T follicular helper cell (primary cell): ENCODE measurements at places on chromosomes 5 and 9.

DNA sequence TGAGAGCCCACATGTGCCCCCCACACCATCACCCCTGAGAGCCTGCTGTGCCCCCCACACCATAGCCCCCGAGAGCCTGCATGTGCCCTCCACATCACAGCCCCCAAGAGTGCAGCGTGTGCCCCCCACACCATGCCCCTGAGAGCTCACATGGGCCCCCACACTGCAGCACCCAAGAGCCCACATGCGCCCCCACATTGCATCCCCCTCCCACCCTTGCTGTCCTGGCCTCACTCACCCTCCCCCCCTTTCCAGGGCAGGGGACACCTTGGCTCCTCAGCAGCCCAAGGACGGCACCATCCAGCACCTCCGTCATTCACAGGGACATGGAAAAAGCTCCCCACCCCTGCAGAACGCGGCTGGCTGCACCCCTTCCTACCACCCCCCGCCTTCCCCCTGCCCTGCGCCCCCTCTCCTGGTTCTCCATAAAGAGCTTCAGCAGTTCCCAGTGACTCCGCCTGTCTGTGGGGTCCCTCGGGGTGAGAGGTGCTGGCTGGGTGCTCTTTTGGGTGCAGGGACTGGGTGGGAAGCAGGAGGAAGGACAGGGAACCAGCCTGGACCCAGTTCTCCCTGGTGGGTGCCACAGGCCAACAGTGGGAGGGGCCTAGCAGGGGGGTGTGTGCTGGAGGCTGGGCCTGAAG, 5.0 kb downstream of the LCN1 start:
- no peak for DNase-seq

DNA sequence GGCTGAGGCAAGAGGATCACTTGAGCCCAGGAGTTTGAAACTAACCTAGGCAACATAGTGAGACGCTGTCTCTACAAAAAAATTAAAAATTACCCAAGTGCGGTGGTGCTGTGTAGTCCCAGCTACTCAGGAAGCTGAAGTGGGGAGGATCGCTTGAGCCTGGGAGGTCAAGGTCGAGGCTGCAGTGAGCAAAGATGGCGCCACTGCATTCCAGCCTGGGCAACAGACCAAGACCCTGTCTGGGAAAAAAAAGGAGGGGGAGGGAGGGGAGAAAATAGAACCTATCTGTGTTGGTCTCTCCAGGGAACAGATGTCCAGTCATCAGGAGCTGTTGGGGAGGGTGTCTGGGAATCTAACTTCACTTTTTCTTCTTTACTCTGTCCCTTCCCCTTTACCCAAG, 24.3 kb downstream of the MAT2B start:
- no peak for DNase-seq

GRCh38 chr9:35603506-35603985, 1.5 kb upstream of the TESK1 start:
- DNase-seq, result no peak

DNA sequence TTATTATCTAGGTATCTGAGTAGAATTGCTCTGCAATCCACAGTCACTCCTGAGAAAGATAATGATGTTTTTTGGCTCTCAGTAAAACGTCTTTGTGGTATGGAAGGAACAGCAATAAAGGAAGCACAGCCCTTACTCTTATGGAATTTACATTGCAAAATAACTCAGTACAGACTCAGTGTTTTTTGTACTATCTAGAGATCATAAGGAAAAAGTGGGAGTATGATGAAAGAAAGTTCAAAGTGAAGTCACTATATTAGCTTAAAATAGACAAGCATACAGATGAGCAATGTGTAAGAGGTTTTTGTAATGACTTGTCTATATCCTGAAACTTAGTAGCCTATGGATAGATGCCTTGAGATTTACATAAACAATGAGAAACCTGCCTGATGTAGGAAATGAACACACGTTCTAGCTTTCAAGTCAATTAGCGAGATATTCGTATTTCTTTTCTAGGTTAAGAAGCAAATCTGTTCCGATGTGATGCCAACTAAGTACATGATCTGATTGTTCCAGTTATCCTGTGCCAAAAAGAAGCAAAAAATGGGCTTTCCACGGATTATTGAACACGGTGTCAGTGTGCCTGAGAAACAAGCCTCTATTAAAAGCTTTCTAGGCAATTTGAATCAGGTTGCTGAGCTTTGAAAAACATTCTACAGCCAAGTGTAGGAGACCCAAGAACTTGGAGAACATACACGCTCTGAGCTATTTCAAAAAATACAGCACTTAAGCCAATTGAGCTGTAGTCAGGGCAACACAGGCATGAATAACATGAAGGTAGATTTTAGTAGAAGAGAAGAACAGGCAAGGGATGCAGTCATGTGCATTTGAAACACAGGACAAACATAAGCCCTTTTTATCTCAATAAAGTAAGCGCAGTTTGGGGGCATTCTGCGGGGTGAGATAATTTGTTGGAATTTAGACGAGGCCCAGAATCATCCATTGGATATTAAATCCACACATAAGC, 86.3 kb upstream of the TAF11L2 start:
- DNase-seq, result no peak

DNA sequence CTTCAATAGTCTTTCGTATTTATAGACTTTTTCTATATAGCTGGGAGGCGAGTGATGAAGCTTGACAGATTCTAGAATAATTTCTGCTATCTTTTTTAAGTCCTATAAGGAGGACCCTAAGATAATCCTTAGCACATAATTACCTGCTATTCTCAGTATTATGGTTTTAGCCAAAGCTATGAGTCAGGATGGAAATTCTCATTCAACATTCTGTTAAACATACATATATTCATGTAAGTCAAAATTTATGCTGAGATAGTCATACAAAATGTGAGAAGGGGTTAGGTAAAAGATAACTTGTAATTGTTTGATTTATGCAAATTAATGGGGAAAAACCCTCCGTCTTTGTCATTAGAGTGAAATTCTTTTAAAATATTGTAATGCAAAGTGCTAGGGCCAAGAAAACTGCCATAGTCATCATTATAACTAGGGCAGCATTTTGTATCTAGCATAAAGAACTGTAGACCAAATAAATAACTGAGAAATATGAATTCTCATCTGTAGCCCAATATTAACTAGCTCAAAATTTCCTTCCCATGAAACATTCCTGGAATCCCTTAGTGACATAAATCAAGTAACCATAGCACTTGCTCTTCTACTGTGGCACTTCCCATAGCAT, 118.5 kb downstream of the MRPS30 start:
- no peak for DNase-seq

DNA sequence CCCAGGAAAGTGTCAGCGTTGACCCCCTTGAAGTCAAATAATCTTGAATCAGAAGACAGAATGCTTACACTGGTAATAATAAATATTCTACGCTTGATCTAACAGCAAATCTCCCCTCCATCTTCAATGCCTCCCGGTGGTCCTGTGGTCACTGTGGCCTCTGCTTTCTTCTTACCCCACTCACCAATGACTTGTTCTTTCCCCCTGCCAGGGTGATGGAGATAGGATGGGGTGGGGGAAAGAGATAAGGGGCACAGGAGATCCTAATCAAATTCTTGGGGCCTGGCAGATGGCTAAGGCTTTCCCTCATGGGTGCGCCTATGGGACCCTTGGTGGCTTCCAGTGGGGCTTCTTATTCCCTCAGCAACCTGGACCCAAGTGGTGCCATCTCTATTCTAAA, 152.6 kb upstream of the EGFLAM start:
- DNase-seq, result no peak

DNA sequence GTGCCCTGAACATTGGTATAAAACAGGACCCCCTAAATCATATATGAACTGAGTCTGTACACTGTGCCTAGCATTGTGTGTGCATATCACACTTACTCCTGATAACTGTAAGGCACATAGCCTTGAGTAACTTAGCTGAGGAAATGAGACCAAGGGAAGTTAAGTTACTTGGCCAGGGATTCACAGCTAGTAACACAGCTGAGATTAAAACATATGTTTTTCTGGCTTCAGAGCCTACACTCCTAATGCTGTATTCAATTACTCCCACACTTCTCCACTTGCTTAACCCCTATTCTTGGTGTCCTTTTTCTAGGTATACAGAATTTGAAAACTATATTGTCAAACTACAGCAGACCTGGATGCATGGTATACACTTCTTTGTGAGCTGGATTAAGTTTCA, 12.8 kb downstream of the GHR start:
- no peak for DNase-seq

GRCh38 chr9:123036893-123037545, 3.6 kb downstream of the GPR21 start:
- DNase-seq, result no peak

DNA sequence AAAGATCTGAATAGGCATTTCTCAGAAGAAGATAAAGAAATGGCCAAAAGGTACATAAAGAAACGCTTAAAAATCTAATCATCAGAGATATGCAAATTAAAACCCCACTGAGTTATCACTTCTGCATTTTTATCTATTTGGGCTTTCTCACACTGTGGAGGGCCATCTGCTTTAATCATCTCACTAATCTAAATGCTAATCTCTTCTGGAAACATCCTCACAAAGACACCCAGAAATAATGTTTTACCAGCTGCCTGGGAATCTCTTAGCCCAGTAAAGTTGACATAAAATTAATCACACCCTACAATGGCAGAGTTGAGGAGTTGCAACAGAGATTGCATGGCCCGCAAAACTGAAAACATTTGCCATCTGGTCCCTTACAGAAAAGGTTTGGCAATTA, 407.9 kb upstream of the CYLC2 start:
- no peak for DNase-seq

GRCh38 chr5:156391139-156391538, 64.2 kb downstream of the SGCD start:
- DNase-seq, result no peak

DNA sequence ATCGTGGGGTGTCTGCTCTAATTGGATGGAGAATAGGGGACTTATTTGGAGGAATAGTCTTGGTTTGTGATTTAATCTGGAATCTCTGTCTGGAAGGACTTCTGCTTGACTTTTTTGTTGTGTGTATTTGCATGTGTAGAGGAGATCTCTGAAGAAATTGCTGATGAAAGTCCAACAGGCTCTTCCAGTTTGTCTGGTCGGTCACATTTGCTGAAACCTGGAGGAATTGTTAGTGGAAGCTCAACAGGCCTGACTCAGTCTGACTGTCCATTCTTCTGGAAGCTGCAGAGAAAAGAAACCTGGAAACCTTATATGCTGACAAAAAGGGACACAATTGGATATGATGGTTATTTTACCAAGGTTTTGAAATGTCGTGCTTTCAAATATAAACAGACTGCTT, 33.4 kb upstream of the TENT2 start:
- DNase-seq, result no peak

- no peak for DNase-seq
Observed at GRCh38 chr5:159286420-159287035, 23.4 kb downstream of the UBLCP1 start.

DNA sequence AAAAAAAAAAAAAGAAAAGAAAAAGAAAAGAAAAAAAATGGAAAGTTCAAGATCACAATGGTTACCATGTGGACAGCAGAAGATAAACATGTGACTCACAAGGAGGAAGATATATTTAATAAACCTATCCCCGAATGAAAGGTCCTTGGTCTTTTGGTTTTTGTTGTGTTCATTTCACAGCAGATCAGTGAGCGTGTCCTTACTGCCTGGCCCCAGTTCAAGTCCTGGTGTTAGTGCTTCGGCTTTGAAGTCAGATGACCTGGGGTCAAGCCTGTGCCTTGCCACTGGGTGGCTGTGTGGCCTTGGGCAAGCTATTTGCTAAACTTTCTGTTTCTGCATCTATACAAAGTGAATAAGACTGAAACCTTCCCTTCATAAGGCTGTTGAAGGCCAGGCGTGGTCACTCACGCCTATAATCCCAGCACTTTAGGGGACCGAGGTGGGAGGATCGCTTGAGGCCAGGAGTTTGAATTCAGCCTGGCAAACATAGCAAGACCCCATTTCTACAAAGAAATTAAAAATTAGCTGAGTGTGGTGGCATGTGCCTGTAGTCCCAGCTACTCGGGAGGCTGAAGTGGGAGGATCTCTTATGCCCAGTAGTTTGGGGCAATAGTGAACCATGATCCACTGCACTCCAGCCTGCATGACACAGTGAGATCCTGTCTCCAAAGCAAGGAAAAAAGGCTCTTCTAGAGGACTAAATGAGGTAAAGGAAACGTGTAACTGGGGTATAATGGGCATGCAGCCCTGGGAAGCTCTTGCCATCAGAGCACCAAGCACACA, 94.5 kb upstream of the SPATA31D4 start:
- no peak for DNase-seq
